ENCODE measurements at places on chromosomes 7 and 10.
A peak's percentile ranks its signal among the peaks of the same experiment; 100 is the strongest.

GRCh38 chr10:118983263-118983662, 46.3 kb upstream of the NANOS1 start:
- no peak overlapping the region for H3K27ac ChIP-seq
- H3K4me3 ChIP-seq: no peak overlapping the region
- no peak for DNase-seq
- no peaks in the 10 kb centered on the region for H3K27me3 ChIP-seq

GRCh38 chr10:43417950-43418768, 9.2 kb upstream of the HNRNPF start:
- peak; percentile 69 for DNase-seq
- H3K27ac ChIP-seq: no peak overlapping the region
- H3K27me3 ChIP-seq: no peaks in the 10 kb centered on the region
- no peak overlapping the region for H3K4me3 ChIP-seq

DNA sequence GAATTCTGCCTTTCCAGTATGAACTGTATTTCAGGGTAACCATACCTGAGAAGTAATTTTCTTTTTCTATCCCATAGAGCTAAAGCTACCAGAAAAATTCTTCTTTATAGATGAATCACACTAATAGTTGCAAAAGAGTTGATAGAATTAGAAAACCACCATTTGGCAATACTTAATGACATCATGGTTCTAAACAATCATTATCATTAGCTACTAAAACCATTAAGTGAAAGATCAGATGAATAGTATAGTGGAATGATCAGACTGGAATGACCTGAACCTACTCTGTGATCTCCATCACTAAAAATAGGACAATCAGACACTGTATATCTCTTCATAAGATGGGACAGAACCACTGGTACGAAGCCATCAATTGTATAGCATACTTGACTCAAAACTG, 19.8 kb upstream of the ZC3HAV1L start:
- no peaks in the 10 kb centered on the region for H3K27me3 ChIP-seq
- H3K4me1 ChIP-seq: no peaks in the 10 kb centered on the region
- no peak overlapping the region for H3K4me3 ChIP-seq

- H3K4me3 ChIP-seq: no peak overlapping the region
- H3K27me3 ChIP-seq: no peaks in the 10 kb centered on the region
- peaks cover 1% of the 10 kb centered on the region for H3K36me3 ChIP-seq
- no peak for DNase-seq
- no peaks in the 10 kb centered on the region for H3K4me1 ChIP-seq
- H3K27ac ChIP-seq: no peak overlapping the region
Measured at GRCh38 chr7:21640105-21640504, 97.3 kb downstream of the DNAH11 start.

DNA sequence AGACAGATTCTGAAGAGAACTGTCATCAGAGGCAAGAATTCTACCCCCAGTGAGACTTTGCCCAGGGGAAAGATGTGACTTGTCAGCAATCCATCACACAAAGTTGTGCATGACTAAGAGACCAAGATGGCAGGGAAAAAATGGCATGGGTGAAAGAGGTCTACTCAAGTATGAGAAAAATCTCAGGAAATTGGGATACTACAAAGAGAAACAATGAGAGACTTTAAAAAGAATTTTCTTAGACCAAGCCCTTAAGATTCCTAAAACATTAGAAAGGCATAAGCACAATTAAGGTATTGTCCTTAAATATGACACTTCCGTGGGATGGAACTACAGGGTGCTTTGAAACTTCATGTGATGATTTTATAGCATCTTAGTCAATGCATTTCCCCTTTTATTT, 45.6 kb upstream of the PDE1C start:
- no peaks in the 10 kb centered on the region for H3K4me1 ChIP-seq
- H3K4me3 ChIP-seq: no peak overlapping the region
- no peak overlapping the region for H3K27ac ChIP-seq
- no peaks in the 10 kb centered on the region for H3K27me3 ChIP-seq
- DNase-seq: no peak
- no peaks in the 10 kb centered on the region for H3K36me3 ChIP-seq
